ENCODE measurements at places on chromosomes 7 and 10.

DNA sequence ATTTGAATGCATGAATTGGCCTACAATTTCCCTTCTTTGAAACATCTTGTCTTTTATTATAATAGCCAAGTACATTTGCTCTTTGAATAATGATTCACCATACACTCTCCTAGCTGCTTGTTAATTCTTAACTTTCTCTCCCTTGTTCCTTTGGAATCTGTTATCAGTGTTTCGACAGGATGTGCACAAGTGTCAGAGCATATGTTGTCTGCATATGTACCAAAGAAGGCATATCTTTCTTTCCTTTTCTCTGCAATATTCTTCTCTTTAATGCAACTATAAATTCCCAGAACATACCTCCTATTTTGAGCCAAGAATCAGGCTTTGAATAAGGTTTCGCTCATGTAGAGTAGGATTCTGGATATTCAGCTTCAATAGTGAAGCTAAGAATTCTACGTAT, 848.3 kb upstream of the C7orf33 start:
- no peak for DNase-seq

DNA sequence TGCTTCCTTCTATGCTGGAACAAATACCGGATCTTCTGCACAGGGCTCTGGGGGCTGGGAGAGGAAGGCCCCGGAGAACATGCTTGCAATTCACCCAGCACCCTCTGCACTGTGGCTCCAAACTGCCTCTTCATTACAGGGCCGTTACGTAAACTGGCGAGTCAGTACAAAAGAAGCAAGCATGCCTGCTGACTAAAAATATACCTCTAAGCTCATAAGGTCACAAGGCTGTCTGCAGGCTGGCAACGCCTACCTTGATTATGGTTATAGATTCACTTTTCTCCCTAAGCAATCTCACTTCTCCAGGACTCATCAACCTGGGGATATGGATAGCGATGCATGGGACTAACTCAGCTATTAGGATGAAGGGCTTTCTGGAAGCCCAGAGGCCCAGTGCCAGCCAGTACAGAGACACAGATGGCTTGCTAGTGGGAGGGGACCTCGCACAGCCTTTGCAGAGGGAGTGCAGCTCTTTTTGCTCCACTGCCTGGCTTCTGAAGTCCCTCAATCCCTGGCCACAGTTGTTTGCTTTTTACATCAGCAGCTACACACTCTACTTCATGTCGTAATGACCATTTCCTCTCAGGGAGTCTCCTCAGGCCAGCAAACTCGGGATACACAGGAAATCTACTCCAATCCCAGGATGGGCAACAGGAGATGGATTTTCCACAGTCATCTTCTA, 96.1 kb downstream of the SH3PXD2A start:
- peak; percentile 60 for DNase-seq

DNA sequence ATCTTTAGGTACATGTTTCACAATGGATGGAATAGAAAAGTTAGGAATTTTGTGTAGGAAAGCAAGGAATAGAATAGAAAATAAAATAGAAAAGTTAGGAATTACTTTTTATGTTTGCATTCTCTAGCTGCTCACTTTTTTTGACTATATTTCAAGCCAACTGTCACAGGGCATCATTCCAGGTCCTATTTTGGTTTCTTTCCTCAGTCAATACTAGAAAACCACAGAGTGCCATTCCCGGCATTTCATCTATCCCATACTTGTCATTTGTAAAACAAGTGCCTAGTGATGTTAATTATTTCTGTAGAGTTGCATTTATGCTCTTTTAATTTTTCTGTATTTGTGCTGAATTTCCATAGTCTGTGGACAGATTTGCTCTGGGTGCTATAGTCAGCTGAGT, 66.2 kb downstream of the SDK1 start:
- DNase-seq: no peak

- DNase-seq: no peak
Observed at GRCh38 chr10:127797339-127797738, 60.4 kb downstream of the FOXI2 start.

GRCh38 chr10:35675846-35676245, 33.8 kb upstream of the FZD8 start:
- DNase-seq: no peak

- DNase-seq: peak; percentile 19
Observed at GRCh38 chr10:52571018-52571417, 201.6 kb downstream of the MBL2 start.

- no peak for DNase-seq
Observed at GRCh38 chr10:80077869-80078447, 507 bp upstream of the TMEM254 start.

DNA sequence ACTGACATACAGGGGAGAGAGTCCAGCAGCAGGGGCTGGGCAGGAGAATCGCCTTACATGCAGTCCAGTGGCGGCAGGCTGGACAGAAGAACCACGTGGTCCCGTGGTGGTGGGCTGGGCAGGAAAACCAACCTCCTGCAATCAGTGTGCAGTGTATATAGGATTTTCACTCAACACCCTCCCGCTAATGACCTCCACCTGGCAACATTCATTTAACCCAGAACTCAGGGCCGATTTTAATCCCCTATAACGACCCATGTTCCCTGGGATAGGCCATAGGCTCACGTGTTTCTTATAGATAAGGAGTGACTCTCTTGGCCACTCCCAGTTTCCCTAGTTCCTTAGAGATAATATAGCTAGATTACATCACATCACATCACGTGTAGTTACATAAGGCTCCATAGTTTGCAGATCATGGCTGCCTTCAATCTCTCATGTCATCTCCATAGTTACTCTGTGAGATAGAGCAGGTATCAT, 19.4 kb downstream of the MTURN start:
- DNase-seq: no peak

DNA sequence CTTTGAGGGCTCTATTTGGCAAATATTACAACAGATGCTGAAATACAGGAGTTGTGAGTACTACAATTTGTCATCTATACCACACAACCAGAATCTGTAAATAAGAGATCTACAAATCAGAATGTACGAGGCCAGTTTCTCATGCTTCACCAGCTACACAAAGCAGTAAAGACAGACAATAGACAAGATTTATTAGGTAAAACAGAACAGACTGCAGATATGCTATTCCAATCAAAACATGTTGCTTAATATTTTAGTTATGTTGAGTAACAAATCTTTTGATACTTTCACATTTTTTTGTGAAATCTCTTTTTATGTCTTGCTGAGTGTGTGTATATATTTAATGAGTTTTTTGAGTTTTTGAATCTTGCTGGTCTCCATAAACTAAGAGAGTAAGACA, 109.1 kb downstream of the CHCHD3 start:
- no peak for DNase-seq

DNA sequence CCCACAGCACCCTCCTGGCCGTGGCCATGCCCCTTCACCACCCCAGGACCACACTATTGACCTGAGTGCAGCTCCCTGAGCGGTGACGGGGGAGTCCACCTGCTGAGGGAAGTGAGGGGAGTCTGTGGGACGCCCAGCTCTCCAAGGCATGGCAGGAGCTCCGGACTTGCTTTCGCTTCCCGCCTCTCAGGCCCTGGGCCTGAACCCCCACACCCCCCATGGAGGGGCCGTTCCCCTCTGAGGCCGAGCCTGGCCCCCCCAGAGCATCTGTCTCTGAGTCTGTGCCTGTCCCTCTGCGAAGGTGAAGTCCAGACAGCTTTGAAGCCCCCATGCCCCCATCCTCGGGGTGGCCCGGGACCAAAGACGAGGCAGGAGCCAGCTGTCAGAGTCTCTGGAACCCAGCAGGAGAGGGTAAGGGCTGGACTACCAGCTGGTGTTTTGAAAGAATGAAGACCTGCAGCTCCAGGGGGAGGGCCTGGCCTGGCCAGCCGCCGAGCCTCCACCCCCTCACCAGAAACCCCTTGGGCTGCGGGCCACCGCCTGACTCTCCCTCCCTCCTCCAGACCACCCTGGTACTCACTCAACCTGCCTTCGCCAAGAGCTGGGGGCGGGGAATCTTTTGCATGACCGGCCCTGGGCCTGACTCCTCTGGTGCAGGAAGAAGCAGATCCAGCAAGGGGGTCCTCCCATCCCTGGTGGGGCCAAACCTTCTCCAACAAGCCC, 114.0 kb downstream of the PDGFA start:
- DNase-seq: no peak

DNA sequence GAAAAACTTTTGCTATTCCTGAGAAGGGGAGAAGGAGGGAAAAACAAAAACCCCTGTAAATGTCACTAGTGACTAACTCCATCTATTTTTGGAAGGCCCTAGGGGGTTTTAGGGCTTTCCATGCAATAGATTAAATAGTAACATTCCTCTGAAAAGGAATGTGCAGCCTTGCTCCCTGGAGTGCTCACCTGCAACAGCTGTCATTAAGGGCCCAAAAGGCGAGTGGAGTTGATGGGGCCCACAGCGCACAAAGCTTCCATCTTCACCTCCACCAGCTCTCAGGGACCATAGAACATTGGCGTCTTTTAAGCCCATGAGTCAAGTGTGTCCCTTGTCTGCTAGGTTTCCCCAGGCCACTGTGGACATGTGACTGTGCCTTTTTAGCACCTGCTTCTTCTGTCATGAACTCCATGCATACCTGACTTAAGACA, 58.0 kb upstream of the IL6 start:
- no peak for DNase-seq

DNA sequence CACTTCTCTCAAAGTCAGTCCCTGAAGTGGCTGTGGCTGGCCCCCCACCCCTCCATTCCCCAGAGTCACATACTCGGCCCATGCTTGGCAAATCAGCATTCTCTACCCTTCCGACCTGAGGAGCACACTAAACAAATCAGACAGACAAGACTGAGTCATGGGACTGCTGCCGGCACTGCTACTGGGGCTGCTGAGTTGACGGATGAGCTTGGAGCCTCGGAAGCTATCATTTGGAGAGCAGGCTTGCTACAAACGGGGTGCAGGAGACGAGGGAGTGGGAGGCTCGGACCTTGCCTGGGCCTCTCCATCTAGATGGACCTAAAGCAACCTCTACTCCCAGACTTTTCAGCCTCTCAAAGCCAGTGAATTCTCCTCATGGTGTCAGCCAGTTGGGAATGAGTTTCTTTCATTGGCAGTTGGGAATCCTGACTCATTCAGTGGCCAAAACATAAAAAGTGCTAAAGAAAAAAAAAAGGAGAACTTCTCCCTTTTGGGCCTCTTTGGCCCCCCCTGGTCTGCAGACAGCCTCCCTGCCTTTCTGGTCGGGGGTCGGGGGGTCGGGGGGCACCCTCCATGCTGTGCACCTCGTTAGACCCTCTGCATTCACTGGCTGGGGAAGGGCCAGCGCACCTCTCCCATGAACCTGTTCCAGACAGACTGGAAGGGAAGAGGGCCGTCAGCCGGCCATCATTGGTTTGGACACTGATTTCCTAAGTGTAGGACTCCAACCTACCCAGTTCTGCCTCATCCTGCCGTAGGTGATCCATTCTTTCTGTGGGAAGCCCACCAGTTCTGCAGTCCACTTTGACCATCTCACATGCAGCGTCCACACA, 52.3 kb upstream of the COL13A1 start:
- peak; percentile 77 for DNase-seq

DNA sequence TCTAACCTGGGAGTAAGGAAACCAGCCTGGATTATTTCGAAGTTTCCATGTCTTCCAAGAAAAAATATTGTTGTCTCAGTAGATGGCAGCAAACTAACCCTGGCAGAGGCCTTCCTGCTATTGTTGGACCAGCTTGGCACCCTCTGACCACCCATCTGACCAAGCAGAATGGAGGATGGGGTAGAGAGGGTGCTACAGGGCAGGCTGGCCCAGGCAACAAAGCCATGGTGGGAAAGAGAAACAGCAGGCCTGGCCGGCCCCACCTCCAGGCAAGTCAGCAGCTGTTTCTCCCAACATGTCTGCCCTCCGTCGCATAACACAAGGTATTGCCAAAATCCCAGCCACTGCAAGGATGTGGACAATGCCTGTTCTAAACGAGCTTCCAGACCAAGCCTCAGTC, 95.0 kb downstream of the FAM53B start:
- peak; percentile 44 for DNase-seq

- peak; percentile 13 for DNase-seq
Observed at GRCh38 chr7:13990319-13990983, 985 bp upstream of the ETV1 start.

GRCh38 chr10:130224228-130224627, 88.0 kb downstream of the GLRX3 start:
- no peak for DNase-seq

DNA sequence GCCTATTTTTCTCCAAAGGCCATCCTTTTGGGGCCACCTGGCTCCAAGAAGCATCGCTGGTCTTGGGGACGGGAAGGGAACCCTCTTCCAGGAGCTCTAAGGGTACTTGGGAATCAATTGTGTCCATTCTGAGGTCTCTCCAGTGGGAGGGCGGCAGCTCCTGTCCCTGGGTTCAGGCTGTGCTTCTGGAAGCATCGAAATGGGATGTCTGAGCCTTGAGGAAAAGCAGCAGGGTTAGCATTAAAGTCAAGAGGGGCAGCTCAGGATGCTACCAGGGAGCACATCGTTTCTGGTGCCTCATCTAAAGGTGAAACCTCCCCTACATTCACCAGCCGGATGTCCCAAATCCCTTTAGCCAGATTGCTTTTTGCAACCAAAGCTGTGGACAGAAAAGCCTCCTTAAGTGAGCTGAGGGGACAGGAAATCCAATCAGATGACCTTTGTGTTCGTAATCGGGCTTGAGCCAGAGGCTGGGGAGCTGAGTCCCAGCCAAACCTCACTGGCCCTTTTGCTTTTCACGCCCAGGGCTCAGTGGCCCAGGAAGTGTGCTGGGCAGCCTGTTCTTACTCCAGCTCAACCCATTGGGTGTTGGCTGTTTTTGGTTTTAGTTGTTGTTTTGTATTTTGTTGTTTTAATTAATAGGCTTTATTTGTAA, 88.8 kb upstream of the ANLN start:
- peak; percentile 41 for DNase-seq

GRCh38 chr10:43900571-43900970, 251.9 kb upstream of the ZNF32 start:
- DNase-seq: no peak

DNA sequence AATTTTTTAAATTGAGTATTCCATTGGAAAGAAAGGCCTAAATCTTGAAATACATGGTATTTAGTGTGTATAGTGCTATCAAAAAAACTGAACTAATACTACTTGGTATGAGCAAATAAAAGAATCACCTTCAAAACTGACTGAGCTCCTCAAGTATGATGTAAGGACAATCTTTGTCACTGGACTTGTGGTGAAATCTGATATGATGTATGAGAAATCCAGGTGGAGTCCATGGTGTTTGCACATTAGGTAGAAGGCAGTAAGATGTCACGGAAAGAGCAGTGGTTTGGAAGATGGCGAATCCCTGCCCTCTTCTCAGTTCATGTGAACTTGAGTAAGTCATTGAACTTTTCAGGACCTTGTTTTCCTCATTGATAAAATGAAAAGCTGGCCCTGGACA, 62.1 kb upstream of the COL1A2 start:
- no peak for DNase-seq

- no peak for DNase-seq
Observed at GRCh38 chr10:102588875-102589274, 55.4 kb upstream of the TRIM8 start.

GRCh38 chr10:27744802-27745731, 552 bp downstream of the MKX start:
- DNase-seq: no peak

GRCh38 chr7:138978541-138979184, 2.5 kb downstream of the KIAA1549 start:
- DNase-seq: no peak

GRCh38 chr7:101468546-101469275, 106.0 kb downstream of the COL26A1 start:
- DNase-seq: no peak

Data from AG08395 (cell line).